ENCODE measurements at places on chromosomes 6 and 20. TPM values are rescaled to one million over a fixed set of nuclear protein-coding genes. Genes with fewer than 3 reads are reported as not detected.

PTCRA gene
- not detected for total RNA-seq

TAAR2 gene
- not detected for total RNA-seq

L3MBTL3 gene
- 4.5 TPM for total RNA-seq

SLC29A1 gene
- total RNA-seq, result 55.8 TPM

CRIP3 gene
- 0.20 TPM for total RNA-seq

GPX6 gene
- not detected for total RNA-seq

ANGPT4 gene
- total RNA-seq, result 0.03 TPM

KCNK17 gene
- not detected for total RNA-seq

TSPO2 gene
- 0.10 TPM for total RNA-seq

KCNG1 gene
- total RNA-seq, result 30.8 TPM
